K562 (cell line): ENCODE measurements at places on chromosomes 6 and 20.
A peak's percentile ranks its signal among the peaks of the same experiment; 100 is the strongest.

- no peak for DNase-seq
These were observed 494.7 kb downstream of the CD83 start for GRCh38 chr6:14612016-14612980.

GRCh38 chr6:34098045-34098936 lies 47.6 kb downstream of the GRM4 start:
- DNase-seq: no peak

GRCh38 chr6:40733290-40733689 lies 146.1 kb upstream of the LRFN2 start:
- no peak for DNase-seq

DNA sequence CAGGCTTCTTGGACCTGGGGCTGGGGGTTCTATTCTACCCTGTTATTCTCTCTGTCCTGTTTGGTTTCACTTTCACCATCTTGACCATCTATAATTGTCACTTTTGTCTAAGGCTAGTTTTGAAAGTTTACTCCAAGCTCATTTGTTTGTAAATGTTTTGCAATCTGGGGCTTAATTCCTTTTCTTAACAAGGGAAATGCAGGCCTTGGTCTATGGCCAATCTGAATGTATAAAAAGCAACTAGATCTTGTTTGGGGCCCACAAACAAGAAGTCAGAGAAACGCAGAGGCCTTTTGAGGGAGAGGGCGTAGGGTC lies 86.3 kb upstream of the PREP start:
- DNase-seq: no peak

GRCh38 chr20:25118529-25118928 lies 36.6 kb upstream of the VSX1 start:
- no peak for DNase-seq

DNA sequence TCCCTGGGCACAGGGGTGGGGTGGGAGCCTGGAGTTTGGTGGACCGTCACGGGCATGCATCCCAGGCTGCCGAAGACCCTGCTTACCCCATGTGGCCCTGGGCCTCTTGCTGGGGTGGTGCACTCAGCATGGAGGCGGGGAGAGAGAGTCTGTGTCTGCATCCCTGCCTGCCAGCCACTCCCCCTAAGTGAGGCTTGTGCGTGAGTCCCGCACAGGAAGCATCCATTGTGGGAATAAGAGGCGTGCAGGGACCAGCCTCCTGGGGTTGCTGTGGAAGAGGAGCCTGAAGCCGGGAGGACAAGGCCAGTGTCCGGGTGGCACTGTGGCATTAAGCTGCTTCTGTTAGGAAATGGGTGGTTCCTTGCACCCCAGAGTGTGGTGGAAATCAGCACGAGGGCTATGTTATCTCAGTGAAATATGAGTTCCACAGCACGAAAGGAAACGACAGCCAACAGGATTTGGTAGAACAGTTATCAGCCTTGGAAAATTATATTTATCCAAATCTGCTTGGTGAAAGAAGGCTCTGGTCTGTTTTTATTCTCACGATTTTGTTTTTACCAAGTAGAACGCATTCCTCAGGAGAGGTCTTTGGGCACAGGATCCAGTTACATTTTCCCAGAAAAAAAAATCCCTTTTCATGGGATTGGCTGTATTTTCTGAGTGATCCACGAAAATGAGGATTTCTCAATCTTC lies 35.7 kb downstream of the CDH4 start:
- DNase-seq: no peak

- DNase-seq: peak; percentile 41
These were observed 414.0 kb downstream of the GJA1 start for GRCh38 chr6:121849477-121849876.

DNA sequence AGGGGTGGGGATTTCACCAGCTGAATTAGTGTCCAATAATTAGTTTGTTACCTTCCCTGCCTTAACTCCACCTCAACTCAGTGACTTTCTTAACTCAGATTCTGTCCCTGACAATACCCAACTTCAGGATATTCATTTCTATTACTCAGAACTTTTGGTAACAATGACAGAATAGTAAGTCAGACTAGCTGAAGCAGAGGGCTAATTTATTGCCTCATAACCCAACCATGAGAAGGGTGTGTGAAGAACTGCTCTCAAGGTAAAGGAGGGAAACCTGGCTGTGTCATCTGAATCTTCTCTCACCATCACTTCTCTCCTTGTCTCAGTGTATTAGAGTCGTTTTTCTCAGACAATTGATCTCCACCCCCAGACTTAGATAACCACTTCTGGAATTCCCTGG lies 1.2 kb upstream of the PI3 start:
- no peak for DNase-seq

- no peak for DNase-seq
These were observed 49.8 kb downstream of the RNASET2 start for GRCh38 chr6:166906376-166907044.

DNA sequence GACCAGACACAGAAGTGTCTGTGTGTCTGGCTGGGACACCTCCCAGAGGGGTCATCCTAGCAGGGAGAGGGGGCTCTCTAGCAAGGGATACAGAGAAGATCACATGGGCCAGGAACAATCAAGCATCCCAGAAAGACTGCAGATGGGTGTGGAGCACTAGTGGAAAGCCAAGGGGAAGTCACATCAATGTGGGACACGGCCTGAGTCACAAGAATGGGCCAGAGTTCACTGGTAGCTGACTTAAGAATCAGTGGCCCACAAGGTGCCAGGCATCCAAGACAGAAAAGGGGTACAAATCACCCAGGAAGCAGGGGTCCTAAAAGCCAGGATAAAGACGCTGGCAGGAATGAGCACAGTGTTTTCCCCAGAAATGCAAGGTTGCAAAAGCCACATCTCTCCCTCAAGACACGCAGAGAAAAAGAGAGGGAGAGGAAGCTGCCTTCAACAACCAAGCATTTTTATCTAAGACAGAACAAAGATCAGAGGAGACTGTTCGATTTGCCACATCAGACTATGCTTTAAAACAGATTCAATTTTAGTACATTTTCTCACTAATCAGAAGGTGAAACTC lies 113.6 kb upstream of the DST start:
- no peak for DNase-seq

DNA sequence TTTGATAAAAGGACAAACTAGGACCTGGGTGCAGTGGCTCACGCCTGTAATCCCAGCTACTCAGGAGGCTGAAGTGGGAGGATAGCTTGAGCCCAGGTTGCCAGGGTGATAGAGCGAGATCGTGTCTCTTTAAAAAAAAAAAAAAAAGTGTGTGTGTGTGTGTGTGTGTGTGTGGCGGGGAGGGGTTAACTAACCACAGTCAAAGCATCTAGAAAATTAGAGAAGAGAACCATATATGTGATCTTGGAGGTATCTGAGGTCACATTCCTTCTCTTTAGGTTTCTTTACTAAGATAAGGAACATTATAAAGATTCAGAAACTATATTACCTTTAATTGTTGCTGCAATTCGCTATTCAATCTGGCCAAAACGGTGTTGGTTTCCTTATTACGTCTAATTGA lies 80.9 kb downstream of the REPS1 start:
- DNase-seq: no peak

DNA sequence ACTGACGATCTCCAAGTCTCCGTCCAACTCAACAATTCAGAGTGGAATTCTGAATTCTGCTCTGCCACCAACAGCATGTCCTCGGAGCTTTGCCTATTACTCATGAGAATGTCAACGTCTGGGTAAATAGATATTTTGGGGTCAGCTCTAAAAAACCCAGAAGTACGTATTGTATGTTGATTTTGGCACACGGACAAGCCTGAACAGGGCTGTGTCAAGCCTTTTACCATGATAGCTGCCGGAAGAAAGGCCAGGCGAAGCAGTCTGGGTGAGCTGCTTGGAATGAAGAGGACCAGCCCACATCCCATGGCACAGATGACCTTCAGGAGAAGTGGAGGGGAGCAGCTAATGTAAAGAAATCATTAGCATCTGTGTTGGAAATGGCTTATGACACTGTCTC lies 88.0 kb upstream of the JAG1 start:
- DNase-seq: no peak

- no peak for DNase-seq
These were observed 1065.8 kb upstream of the EYS start for GRCh38 chr6:66772800-66773199.

DNA sequence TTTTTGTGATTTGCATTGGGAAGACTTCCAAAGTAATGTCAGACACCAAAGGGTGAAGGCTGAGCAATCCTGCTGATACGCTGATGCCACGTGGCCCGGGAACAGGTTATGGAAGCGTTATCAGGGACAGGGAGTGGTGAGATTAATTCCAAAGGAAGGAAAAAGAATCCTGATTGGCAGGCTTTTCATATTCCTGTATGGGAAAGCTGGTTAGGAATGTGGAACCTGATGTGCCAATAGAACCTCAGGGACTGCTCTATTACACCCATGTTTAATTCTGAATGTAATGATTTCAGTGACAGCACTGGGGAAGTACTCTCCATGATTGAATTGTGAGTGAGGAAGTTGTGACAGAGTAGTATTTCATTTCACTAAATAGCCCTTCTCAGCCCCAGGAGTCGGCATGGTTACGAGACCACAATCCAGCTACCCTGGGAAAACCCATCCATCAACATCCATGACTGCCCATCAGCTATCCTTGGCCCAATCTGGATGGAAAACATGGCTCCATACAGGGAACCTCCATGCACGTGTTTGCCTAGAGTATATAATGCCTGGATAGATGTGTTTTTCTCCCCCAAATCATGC lies 49.4 kb downstream of the F13A1 start:
- DNase-seq: no peak

DNA sequence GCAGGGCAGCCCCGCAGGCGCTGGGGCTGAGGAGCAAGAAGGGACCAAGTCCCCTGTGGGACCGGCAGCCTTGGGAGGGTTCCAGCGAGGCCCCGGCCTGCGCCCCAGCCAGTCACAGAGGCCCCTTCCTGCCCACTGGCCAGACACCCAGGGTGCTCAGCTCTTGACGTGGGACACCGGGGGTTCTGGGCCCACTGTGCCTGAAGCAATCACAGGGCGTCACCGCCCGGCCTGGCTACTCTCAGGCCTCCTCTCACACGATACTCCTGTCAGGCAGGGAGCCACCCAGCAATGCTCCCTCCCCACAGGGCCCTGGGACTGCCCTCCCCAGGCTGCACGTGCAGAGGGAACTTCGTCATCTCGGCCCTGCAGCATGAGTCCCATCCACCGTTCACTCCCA lies 14.5 kb downstream of the TAF4 start:
- DNase-seq: no peak

- no peak for DNase-seq
These were observed 85.1 kb downstream of the MDN1 start for GRCh38 chr6:89734526-89734925.

DNA sequence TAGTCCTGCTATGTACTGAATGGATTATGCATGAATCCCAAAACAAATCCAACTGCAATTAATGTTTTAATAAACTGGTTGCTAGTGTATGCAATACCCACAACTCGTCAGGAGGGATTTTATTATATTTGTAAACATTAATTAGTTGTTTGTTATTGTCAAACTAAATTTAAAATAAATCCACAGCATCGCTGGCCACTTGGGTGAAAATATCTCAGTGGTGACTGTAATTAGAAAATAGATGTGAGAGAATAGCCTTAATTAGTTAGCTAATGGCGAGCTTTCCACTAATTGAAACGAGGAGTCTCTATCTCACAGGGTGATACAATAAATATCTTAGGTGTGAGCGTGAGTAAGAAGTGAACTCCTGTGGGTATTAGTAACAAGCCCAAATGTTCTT lies 176.8 kb downstream of the LINC00237 start:
- DNase-seq: no peak

GRCh38 chr6:24273096-24273870 lies 84.6 kb downstream of the DCDC2 start:
- DNase-seq: no peak

DNA sequence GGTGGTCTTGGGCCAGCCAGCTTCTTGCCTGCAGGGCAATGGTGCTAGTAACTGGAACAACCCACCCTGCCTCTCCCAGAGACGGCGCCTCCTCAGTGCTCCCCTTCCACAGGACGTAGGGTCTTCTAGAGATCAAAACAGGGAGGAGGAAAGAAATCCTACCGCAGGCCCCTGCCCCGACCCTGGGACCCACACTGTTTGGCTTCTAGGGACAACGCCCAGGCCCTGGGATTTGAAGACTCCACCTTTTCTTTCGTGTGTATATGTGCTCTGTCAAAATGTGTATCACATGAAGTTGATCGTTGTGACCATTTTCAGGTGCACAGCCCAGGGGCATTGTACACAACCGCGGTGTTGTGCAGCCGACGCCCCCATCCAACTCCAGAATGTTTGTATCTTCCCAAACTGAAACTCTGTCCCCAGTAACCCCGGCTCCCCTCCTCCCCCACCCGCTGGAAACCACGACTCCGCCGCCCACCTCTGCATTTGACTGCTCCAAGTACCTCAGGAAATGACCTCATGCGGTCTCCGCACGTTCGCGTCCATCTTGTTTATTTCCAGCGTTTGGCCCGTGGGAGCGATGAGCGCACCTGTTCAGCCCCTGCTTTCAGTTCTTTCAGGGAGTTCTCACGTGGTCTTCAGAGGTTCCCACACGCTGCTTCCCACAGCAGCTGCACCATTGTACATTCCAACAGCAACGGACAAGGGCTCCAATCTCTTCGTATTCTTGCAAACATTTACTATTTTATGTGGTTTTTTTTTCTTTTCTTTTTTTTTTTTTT lies 3.4 kb upstream of the BHLHE23 start:
- peak; percentile 40 for DNase-seq

GRCh38 chr6:5274231-5274630 lies 12.9 kb downstream of the FARS2 start:
- DNase-seq: no peak

- peak; percentile 77 for DNase-seq
These were observed 23.0 kb upstream of the CD24 start for GRCh38 chr6:106997392-106998158.

DNA sequence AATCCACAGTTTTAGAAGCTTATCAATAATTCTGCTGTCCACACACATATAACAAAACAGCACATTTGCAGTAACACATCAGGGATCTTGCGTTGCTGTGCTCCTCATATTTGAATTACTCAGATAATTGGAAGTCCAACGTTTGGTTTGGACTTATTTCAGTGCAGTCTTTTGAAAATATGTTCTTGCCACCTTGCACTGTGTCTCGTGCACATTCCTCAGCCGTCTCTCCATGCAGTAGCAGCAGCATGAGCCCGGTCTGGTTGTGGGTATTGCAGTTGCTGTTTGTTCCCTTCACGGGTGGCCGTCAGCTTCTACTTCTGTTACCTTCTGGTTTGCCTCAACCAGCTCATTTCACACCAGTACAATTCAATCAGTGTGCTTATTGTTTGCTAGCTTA lies 215.5 kb downstream of the SLC24A3 start:
- no peak for DNase-seq

GRCh38 chr6:135104199-135104598 lies 49.6 kb upstream of the HBS1L start:
- no peak for DNase-seq

DNA sequence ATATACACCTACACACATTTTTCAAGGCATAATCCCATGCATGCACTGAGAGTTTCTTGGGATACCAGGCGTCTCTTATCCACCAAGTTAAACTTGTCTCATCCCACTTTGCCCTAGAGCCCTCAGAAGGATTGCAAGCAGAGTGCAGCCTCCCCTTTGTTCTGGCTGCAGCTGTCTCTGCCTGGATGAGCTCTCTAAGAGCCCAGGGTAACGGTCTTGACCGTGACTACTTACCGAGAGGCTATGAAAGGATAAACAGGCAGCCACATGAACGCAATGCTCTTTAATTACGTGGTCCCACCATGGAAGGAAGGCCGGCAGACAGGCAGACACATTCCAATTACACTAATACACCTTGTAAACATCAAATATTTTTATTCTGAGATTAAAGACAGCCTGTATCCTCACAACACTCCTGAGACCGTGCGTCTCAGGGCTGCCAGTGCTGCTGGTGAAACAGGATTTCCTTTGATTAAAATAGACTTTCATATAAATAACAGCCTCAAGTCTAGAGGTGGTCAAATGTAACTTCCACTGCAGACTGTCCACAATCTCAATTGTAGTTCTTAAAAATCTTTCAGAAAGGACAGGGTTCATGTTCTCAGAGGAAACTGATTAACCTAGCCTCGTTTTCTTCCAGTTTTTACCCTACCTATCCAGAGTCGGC lies 210.0 kb upstream of the PRDM1 start:
- no peak for DNase-seq
